ENCODE measurements at places on chromosomes 5 and 9. TPM values are rescaled to one million over a fixed set of nuclear protein-coding genes. Genes with fewer than 3 reads are reported as not detected.

The IL5 gene
- total RNA-seq, result not detected

The ARL14EPL gene
- not detected for total RNA-seq

The TAF11L10 gene
- total RNA-seq, result not detected

The SPATA24 gene
- total RNA-seq, result 9.0 TPM

The CDH9 gene
- not detected for total RNA-seq

The SERF1A gene
- total RNA-seq, result 4.1 TPM

The PCDHA2 gene
- total RNA-seq, result not detected

GRCh38 chr9:117268847-117269446 is 145.9 kb downstream of the ASTN2 start:
- no peak for DNase-seq

- DNase-seq, result no peak
Measured at GRCh38 chr9:129012343-129012742, 15.8 kb downstream of the SH3GLB2 start.

- DNase-seq, result no peak
Measured at GRCh38 chr9:130450344-130451003, 5.7 kb downstream of the ASS1 start.

DNA sequence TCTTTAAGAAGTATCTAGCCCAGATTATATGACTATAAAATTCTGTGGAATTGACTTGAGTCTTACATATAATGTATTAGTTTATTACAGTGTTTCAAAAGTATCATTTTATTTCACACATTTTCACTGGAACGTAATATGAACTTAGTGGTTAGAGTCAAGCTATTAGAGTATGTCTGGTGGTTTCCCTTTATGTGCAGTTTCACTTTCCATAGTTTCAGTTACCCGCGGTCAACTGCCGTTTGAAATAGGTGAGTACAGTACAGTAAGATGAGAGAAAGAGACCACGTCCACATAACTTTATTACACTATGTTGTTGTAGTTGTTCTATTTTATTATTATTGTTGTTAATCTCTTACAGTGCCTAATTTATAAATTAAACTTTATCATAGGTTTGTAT is 50.5 kb downstream of the COMMD10 start:
- DNase-seq, result no peak

DNA sequence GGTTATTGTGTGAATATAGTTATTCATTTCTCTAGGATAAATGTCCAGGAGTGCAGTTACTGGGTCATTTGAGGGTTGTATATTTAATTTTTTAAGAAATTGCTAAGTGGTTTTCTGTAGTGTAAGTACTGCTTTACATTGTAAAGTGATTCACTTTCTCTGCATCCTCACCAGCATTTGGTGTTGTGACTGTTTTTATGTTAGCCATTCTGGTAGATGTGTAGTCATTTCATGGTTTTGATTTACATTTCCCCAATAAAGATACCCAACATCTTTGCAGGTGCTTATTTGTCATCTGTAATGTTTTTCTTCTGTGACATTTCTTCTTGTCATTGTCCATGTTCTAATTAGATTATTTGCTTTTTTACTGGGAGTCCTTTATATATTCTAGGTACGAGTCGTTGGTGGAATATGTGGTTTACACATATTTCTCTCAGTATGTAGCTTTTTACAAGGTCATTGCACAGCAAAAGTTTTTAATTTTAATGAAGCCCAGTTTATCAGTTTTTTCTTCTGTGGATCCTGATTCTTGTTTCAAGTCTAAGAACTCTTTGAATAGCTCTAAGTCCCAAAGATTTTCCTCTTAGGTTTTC is 34.0 kb downstream of the SCGB3A1 start:
- no peak for DNase-seq

DNA sequence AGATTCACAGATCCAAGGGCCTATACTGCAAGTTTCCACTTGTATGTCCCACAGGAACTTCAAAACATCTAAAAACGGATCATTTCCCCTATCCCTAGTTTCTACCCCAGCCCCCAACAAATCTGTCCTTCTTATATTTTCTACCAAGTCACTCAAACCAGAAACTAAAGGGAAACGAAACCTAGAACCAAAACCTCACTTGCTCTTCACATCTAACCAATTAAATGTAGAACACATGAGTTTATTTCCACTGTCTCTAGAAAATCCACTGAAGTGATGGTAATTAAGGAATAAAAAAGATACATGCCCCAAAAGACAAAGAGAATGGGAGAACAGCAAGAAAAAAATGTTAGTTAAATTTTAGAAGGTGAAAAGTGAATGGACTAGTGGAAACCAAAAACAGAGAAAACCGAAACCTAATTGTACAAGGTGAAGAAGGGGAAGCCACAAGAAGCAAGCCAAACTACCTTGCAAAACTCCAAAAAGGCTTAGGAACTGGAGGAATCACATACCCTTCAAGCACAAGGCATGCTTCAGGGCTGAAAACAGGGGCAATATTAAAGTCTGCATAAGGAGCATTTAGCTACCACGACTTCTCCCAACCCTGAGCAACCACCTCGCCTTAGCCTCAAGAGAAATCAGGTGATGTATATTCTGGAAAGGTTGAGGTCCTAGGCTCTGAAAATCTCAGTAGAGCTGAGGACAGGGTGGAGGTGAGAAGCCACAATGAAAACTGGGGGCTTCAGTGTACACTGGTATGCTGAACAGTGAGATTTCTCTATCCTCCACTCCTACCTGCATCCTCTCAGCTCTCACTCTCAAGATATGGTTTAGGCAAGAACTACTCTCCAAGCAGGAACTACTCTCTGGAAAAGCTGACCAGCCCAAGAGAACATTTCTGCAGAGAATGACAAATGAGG is 11.1 kb downstream of the SMU1 start:
- no peak for DNase-seq

DNA sequence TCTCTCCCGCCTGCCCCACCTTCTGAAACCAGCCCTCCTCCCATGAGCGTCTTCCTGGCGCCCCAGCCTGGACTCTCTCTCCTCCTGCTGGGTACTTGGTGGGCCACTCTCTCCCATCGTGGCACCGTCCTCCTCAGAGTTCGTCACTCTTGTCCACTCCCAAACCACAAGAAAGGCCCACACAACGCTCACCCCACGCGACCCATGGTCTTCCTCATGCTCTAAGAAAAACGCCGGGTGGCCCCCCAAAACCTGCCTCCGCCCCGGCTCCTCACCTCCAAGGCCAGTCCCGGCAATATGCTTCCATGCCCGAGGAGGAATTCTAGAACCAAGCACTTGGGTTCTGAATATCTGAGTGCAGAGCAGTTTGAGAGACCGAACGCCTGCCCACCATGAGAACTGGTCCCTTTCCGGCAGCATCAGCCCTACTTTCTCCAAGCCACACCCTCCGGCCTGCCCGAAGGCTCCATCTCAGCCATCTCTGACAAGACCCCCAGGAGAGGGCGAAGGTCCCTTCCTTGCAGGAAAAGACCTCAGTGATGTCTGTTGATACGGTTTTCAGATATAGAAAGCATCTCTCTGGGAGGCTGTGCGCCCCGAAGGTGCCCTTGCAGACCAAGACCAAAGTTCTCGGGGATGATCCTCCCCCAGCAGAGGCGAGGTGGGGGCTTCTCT is 15.0 kb downstream of the SLC6A3 start:
- no peak for DNase-seq

- DNase-seq, result no peak
Measured at GRCh38 chr5:82244854-82245635, 33.1 kb downstream of the RPS23 start.

GRCh38 chr9:2023532-2023931 is 8.4 kb downstream of the SMARCA2 start:
- no peak for DNase-seq

DNA sequence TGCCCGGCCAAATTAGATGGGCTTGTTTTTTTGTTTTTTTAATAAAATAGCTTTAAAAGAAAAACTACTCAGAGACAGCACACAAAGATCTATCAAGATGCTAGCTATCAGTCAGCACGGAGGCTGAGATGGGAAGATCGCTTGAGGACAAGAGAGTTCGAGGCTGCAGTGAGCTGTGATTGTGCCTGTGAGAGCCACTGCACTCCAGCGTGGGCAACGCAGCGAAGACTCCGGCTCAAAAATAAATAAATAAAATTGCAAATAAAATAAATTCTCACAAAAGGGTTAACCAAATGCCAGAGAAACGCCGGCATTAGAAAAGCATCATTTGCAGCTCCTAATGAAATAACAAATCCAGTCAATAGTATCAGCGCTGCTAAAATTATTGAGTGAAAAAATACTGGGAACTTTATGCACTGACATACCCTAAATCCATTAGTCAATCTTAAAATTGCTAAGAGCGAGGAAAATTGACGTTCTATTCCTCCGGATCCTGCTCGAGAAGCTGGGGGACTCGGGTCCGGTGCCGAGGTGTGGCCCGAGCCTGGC is 681 bp downstream of the CPLANE1 start:
- no peak for DNase-seq

GRCh38 chr9:33465596-33466564 is 7.8 kb downstream of the NOL6 start:
- no peak for DNase-seq

DNA sequence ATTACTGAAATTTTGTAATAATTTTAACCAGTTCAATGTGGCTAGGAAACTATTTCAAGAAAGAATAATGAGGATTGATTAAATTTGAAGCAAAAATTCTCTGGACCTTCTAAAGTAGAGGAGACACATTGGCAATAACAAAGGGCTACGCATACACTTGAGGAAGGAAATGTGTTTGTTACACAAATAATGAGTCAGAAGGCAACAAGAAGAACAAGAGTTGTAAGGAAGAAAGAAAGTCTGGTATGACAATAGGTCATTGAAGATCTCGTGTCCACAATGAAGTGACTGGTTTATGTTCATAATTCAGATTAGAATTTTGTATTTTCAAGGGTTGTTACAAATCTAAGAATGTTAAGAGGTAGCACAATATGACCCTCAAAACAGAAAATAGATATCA is 25.8 kb downstream of the ST8SIA4 start:
- no peak for DNase-seq

DNA sequence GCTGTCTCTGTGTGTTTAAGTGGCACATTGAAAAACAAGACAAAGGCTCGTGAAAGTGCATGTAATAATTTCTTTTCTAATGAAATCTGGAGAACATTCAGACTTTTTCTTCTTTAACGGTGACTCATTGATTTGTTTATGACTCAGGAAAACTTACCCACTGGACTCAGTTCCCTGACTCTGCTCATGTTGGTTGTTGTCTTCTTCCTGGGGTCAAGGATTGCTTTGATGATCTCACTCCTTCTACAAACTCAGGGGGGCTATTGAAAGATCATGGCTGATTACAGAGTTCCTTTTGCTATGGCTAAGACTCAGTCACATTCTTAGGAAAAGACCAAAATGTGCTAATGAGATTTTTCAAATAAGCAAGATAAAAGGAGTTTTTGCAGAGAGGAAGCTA is 141.1 kb upstream of the DAP start:
- no peak for DNase-seq

DNA sequence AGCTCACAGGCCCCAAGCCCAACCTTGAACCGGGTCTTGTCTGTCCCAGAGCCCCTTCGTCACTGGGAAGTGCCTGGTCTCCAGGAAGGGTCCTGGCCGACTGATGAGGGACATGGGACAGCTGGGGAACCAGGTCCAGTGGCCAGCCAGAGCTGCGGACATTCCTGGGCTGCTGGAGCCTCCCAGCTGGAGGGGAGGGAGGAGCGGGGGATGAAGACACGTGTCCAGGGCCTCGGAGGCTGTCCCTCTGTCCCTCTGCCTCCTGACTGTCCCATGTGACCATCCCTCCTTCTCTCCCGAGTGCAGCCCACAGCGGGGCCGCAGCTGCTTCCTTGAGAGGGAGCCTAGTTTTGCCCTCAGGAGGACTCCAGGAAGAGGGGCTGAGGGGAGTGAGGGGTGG is 41.7 kb upstream of the UBAC1 start:
- no peak for DNase-seq

DNA sequence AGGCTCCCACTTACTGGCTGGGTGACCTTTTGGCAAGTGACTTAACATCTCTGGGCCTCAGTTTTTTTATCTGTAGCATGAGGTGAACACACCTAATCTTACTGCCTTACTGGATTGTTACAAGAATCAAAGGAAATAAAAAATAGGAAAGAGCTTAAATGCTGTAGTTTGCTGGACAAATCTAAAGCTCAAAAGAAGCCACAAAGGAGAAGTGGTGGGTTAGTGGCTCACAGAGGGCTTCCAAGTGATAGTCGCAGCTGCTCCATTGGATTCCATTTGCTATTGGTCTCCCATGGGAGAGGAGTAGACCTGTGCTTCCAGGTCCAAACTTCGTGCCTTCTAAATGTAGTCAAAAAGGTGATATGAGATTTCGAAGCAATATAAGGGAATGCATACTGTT is 123.6 kb downstream of the SEMA6A start:
- DNase-seq, result no peak

DNA sequence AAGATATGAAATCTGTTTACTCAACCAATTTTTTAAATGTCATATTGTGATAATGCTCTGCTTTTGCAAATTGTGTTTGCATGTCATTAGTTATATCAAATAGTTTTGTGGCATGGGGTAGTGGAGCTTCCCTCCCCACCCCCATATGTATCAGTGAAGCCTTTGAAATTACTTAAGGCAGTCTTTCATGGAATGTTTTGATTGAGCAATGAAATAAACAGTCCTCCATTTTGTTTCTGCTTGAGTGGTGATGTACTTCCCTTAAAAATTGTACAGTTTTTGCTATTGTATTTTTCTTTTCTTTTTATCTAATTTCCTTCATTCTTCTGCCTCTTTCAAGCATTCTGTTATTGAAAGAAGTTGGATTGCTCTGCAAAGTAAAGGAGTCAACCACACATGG is 3.5 kb downstream of the SOWAHA start:
- DNase-seq, result no peak

DNA sequence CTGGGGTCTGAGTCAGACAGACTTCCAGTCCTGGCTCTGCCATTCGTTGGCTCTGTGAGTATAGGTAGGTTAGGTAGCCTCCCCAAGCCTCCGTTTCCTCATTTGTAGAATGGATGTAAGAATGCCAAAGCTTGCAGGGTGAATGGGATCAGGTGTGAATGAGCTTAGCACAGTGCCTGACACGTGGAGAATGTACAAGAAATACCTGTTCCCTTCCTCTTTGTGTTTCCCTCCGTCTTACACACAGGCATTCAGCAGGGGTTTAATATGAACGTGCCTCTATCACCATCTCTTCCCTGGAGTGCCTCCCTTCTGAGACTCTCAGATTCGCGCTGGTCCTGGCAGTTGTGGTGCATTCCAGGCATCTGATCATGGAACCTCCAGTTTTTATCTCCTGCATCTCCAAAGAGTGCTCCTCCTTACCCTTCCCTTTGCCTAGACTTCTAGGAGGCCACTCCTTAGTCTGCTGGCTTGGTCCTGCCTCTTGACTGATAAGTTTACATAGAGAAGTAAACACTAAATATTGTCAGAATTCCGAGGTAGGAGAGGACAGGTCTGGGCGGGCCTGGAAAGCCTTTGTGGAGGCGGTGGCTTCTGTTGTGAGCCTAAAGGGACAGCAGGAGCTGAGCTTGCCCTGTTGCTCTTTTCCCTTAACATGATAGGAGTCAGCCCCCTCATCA is 199.4 kb downstream of the AOPEP start:
- DNase-seq, result no peak

- DNase-seq, result no peak
Measured at GRCh38 chr9:81071108-81071507, 618.2 kb downstream of the TLE1 start.

- DNase-seq, result peak; percentile 47
Measured at GRCh38 chr5:74311961-74312360, 328.6 kb downstream of the ENC1 start.
